NCI-H526 (cell line): ENCODE measurements at places on chromosomes 3 and 15.

- DNase-seq = no peak
These were observed 287.6 kb downstream of the NEK10 start for GRCh38 chr3:27081566-27081965.

DNA sequence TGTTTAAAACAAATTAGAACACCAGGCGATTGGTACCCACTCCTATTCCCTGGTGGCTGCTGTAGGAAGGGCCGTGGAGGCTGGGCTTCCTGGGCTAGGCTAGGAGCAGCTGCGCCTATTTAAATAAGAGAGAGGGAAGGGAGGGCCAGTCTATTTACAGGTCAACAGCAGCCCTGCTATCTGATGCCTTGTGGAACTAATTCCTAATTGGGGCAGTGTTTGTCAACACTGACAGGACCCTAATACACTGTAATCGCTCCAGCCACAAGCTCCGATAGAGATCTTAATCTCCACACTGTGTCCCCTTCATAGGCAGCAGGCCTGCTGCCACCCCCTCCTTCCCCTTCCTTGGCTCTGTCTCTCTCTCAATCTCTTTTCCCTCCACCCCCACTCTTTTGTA, 116.9 kb upstream of the SOX14 start:
- DNase-seq = no peak

GRCh38 chr15:100022391-100022790, 289.2 kb upstream of the LYSMD4 start:
- no peak for DNase-seq

- no peak for DNase-seq
These were observed 91.5 kb downstream of the TBC1D2B start for GRCh38 chr15:77985931-77986480.

DNA sequence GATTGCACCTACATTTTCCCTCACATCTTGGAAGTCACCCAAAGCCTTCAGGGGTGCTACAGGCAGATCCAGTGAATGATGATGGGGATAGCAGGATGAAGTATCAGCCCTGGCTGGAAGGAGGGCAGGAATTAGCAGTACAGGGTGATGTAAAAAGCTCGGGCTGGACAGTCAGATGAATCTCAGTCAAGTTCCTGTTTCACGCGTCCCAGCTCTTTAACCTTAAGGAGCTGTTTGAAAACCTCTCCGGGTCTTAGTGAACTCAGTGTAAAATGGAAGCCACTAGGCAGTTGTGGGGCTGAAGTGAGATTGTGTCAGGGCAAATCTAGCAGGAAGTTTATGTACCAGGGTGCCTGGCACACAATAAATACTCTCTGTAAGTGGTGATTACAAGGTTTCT, 166.4 kb upstream of the PROK2 start:
- no peak for DNase-seq

DNA sequence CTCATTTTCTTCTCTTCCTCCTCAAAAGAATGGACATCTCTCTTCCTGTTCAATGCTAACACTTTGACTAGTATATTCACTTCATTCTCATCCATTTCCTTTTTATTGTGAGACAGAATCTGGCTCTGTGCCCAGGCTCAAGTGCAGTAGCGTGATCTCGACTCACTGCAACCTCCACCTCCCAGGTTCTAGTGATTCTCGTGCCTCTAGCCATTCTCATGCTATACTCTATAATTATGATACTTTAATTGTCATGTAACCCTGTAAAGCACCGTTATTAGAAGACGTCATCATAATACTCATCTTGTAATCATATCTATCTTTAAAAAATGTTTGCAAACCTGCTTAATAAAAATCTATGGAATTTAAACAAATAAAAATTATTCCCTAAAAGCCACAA, 107.0 kb downstream of the SHOX2 start:
- DNase-seq = no peak

- DNase-seq = no peak
These were observed 649.7 kb upstream of the CBLB start for GRCh38 chr3:106518516-106518915.

GRCh38 chr15:99719096-99719541, 14.1 kb downstream of the LYSMD4 start:
- DNase-seq = no peak

- DNase-seq = no peak
These were observed 554.8 kb downstream of the MFSD1 start for GRCh38 chr3:159356606-159357005.

DNA sequence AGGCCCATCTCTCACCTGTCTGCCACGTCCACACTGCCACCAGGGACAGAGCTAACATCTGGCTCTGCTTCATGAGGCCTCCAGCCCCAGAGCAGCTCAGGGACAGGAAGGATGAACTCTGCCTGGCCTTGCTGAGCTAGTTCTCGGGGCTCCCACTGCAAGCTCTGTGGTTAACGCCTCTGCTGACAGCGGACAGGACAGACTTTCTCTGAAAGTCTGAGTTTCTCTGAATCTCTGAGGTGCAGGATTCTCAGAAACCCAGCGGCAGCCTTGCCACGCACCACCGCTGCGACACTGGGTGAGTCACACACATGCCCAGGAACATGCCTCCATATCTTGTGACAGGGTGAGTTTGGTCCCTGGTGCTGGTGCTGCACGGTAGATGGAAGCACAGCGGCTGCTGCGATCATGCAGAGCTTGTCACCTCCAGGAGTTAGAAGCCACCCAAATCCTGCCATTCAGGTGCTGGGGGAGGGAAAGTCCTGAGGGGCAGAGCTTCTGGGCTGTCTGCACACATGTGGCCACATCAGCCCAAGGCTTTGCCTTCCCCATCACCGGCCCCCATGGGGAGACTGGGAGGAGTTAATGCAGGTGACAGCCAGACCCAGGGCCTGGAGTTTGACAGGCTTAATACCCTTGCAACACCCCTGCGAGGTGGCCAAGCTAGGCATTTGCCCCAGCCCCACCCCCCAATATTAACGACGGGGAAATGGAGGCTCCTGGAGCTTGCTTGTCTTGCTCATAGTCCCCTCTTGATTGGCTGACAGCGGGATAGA, 267.0 kb downstream of the PLCL2 start:
- no peak for DNase-seq

- DNase-seq = no peak
These were observed 23.0 kb downstream of the TPM1 start for GRCh38 chr15:63065262-63066221.

GRCh38 chr3:63993653-63994079, 29.6 kb downstream of the PSMD6 start:
- peak; percentile 65 for DNase-seq

DNA sequence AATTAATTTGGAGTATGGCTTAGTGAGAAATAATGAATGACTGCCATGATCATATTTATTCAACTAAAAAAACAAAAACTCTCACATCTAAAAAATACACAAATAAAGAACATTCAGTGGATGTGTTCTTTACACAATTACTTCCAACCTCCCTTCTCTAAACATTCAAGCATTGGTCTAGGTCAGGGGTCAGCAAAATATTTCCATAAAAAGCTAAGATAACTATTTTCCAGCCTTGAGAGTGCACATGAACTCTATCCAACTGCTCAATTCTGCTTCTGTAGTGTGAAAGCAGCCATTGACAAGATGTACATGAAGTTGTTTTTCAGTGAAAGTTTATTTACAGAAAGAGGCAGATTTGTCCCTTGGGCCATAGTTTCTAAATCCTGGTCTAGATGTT, 406.3 kb downstream of the MAGI1 start:
- DNase-seq = no peak

DNA sequence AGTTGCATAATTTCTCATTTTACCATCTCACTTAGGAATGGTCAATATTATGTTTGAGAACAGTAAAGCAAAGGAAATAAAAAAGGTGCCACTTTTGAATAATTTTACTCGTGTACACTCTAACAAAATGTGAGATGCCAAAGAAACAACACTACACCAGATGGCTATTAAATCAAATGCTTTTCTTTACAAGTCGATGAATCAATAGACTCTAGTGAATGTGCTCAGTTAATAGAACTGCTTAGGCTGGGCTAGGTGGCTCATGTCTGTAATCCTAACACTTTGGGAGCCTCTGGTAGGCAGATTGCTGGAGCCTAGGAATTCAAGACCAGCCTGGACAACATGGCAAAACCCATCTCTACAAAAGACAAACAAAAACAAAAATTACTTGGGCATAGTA, 87.9 kb downstream of the ZNF609 start:
- no peak for DNase-seq

GRCh38 chr3:134956844-134957243, 161.8 kb downstream of the EPHB1 start:
- no peak for DNase-seq

- no peak for DNase-seq
These were observed 36.2 kb upstream of the SEC13 start for GRCh38 chr3:10357095-10357494.

DNA sequence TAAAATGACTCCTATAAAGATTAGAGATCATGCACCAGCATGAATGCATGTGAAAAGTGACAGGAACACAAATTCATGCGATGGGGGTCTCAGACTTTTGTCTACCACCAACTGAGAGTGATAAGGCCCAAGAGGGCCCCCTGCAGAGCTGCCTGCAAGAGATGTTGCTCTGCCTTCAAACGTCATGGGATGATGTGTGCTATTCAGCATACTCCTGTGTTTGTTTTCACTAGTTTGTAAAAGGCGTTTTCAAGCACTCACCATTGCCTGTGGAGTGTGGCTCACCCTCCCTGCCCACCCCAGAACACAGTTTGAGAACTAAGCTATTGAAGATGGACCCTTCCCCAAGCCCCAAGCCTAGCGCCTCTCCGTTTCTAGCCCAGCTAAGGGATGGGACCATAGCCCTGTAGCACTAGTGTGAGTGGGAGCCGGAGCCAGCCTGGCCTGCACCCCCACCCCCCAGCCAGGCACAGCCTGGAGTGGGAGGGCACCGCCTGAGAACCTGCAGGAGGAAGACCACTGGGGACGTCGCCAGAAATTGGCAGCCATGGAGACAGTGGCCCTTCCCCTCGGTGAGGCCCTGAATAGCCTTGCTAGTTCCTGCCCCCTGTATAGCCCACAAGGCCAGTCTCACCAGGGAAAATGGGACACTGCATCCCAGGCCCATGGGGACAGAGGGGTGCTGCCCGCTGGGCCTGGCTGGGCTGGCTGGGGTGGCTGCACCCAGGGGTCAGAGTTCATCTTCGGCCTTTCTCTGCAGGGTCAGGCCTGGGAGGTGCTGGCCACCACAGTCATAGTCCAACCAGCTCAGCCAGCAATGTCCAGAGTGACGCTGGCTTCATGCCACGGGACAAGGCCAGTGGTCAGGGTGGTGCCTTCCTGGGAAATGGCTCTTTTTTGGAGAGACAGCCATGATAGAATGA, 22.6 kb upstream of the KLF13 start:
- no peak for DNase-seq

DNA sequence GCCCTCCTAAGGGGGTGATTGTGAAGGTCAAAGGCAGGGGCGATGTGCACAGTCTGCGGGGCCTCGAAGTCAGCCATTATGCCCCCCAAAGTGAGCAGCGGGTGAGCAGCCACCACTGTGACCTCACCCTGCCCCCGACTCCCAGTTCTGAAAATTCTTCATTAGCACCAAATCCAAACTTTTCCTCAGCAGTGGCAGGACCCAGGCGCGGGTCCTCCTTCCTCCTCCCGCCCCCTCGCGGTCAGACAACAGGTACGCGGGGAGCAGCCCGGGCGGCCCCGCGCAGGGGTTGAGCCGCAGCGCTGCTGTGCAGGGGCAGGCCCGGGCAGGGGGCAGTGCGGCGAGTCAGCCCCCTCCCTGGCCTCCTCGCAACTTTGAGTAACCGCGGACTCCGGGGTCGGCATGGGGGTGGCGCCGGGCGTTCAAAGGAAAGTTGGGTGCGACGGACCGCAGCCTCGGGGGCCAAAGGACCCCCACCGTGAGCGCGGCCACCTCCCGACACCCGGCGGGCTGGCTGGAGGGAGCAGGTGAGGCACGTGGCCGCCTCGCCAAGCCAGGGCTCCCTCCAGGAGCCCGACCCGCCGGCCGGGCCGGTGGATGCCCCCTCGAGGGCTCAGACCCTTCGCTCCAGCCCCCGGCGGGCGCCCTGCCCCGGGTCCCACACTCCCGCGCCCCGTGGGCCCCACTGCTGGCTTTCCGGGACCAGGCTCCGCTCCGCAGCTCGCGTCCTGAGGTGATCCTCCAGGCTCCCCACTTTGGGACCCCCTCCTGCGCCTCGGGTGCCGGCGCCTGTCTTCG, 49.4 kb upstream of the CCDC174 start:
- DNase-seq = peak; percentile 49

DNA sequence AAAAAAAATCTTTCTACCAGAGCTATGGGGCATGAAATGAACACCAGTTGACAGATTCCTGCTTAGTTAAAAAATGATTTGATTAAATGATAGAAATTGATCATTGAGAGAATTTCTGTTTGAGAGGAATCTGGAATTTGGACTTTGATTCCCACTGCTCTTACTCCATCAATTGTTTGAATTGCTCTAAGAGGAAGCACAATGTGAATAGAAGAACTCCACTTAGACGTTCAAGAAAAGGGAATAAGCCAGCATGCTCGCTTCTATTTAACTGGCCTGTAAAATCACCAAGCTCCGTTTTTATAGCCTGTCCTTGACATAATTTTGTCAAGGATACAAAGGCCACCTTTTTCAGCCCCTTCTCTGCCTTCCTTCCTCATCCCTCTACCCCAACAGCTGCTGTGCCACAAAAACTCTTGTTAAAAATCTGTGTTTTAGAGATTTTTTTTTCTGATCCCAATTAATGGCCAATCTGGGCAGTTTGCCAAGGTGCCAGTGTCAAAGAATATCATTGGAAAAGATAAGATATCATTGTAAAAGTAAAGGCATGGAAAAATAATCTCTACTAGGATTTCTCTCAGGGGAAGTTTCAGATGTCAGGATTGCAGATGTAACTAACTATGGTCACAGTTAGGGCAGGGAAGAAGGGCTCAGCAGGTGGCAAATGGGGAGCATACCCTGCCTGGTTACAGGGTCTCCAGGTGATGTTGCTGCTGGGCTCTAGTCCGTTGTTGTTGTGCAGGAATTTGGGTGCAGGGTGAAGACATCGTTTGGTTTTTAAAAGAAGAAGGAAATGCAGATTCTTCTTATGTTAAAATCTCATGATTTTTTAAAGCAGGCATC, 301.8 kb upstream of the PDZRN3 start:
- no peak for DNase-seq

DNA sequence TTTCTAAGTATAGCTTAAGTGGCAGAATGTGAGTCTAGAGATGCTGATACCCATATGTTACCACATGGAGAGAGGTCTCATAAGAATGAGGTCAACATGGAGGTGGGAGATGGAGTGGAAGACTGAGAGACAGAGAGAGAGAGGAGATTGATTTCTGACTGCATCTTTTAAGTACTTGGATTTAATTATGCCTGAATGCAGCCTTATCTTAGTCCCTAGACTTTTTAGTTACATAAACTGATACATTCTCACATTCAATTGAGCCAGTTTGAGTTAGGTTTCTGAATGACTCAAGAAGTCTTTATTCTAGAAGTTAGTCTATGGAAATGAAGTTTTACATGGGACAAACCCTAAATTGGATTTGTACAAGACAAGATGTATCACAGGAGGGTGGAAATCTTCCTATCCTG, 58.5 kb upstream of the TNFSF10 start:
- DNase-seq = no peak

DNA sequence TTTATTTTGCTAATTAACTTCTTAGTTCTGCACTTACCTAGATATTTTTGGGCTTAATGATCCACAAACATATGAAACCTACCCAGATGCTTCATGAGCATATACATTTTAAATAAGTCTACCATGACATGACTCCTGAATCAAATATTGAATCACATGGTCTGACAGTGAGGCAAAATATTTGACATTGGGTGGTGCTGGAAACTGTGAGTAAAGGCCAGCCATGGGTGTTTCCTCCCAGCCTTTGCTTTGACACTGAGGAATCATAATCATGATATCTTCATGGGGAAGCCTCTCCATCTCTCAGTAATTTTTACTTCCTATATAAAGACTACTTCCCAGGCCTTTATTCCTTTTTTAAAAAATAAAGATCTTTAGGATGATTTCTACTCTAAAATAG, 22.8 kb upstream of the SSR3 start:
- DNase-seq = no peak
